Kidney capillary endothelial cell (primary cell): ENCODE measurements at places on chromosomes 1 and 21.

GRCh38 chr1:165753934-165754333 is 14.7 kb downstream of the TMCO1 start:
- no peak for DNase-seq

GRCh38 chr1:26027716-26028489 is 6.3 kb downstream of the EXTL1 start:
- DNase-seq: no peak

GRCh38 chr21:45971616-45972352 is 9.8 kb upstream of the COL6A1 start:
- DNase-seq: no peak

DNA sequence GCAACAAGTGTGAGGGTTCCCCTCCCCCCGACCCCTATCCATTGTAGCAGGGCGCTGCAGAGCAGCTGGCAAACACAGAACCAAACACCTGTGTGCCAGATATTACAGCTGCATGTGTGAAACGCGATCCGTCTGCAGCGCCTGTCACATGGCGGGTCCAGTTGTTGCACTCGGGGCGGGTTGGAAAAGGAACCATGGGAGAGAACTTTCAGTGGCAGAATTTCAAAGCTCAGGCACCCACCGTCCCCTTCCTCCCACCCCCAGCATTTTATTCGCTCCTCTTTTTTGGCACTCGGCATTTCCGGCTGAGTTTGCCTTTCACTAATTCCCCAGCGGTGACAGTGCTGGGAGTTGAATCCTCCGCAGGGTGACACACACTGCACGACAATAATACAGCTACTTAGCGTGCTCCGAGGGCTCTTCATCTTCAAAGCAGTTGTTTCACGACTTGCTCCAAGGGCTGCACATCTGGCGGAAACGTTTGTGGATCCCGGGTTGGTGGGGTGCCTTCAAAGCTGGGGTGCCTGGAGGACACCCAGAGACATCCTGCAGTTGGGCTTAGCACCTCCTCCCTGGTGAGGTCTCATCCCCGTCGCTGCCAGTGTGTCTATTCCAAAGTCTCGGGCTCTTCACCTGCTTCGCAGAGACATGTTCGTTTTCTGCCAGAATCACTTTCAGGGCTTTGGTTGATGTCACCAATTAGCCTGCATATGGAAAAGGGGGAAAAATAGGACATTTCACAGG is 180.7 kb downstream of the ZBTB18 start:
- no peak for DNase-seq

DNA sequence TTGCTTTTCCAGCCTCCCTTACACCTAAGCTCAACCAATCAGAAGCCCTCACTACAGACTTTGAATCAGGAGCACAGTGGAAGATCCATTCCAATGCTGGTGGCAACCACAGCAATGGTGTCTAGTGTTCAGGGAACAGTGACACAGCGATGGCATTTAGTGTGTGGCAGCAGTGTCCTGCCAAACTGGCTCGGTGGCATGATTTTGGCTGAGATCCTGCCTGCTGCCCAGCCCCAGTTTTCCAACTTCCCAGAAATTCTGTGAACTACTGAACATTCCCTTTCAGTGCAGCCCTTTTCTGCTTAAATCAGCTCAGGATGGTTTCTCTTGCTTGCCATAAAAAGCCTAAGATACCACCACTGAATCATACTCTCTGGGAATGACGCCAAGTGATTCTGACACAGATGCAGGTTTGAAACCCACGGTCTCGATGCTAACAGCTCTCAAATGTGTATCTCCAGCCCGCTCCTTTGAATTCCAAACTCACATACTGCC is 8.8 kb downstream of the ASAP3 start:
- no peak for DNase-seq

DNA sequence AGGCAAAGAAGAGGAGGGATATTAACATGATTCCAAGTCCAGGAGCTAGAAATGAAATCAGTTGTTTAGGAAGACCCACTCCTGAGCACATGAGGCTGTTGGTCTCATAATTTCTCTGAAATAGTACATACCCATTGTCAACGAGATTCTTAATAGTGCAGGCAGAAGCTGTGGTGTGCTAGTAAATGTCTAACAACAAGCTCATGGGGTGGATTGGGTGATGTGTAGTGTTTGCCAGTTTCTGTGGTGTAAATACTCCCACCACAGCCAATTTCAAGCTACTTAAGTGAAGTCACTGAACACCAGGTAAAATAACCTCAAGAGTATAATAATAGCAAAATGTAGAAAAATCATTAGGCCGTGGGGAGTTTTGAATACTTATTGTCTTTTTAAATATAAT is 42.0 kb downstream of the SYF2 start:
- DNase-seq: no peak

GRCh38 chr1:234975122-234975940 is 153.3 kb downstream of the TOMM20 start:
- peak; percentile 75 for DNase-seq

- no peak for DNase-seq
Observed at GRCh38 chr1:185069202-185069772, 23.9 kb downstream of the RNF2 start.

DNA sequence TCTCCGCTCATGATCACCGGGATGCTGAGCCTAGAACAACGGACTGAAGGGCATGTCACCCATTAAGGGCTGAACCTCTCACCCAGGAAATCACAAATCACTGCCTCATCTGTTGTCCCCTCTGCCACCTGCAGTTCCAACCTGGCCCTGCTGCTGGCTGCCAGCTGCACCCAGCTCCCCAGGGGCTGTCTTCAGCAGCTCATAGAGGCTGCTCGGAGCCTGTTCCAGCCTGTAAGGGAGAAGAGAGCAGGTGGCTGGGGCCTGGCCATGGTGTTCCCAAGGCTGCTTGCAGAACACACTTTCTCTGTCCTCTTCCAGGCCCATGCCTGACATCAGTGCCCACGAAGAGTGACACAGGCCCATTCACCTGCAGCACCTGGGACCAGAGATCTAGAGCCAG is 44.5 kb upstream of the DISP3 start:
- no peak for DNase-seq

DNA sequence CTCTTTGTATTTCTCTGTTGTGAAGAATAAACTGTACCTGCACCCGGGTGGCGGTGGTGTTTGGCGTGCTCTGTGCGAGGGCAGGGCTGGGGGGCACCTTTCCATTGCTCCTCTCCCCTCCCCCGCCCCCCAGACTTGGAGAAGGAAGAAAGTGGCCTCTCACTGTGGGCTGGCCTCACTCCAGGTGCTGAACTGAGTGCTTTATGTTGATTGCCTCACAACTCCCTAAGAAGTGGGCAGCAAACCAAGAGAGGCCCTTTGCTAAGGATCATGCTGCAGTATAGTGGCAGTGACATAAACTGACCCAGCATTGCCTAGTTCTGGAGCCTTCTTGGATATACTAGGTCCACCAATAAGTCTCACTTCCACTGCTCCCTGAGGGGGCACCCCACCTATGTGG is 20.2 kb downstream of the A3GALT2 start:
- DNase-seq: no peak

DNA sequence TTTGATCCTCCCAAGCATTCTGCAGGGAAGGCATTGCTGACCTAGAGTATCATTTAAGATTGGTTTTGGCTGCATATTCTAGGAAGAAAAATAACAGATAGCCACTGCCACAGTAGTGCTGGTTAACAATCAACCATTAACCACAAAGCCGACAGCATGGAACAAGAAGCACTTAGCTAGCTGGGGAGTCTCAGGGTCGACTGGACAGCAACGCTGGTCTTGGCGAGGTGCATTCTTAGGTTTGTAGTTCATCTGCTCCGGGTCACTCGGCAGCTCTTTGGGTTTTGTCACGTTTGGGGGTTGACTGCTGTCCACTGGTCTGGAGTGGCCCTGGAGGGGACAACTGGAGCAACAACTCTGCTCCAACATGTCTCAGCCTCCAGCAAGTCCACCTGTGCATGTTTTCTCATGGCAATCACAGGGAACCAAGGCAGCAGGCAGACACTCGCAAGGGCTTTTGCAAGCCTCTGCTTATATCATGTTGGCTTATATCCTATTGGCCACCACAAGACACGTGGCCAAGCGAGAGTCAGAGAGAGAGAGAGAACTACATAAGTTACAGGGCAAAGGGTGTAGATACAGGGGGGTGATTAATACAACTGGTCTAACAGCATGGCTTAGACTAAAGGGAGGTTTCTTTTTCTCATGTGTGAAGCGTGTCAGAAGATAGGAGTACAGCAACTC is 99.5 kb downstream of the LACTBL1 start:
- DNase-seq: no peak

DNA sequence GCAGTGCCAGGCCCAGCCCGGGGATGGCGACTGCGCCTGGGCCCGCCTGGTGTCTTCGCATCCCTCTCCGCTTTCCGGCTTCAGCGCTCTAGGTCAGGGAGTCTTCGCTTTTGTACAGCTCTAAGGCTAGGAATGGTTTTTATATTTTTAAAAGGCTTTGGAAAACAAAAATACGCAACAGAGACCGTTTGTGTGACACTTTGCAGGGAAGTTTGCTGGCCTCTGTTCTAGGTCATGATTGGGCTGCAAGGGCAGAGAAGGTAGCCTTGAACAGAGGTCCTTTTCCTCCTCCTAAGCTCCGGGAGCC is 719 bp downstream of the SOD1 start:
- DNase-seq: no peak

- DNase-seq: no peak
Observed at GRCh38 chr1:94309216-94309615, 71.8 kb upstream of the ARHGAP29 start.

DNA sequence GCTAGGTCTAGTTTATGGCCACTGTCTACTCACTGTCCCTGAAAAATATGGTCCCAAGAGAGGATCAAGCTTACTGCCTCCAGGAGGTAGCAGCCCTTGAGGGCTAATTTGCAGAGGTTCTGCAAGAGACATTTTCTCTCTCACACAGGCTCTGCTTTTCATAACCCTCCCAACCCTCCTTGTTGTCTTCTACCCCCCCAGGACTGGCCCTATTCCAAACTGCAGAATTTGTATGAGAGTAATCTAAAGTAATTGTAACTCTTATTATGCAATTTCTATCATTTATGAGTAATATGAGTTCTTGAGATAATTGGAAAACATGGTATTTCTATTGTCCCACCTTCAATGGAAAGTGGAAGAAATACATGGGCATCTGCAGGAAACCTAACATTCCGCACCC is 70.4 kb upstream of the CD55 start:
- DNase-seq: no peak

GRCh38 chr21:39984286-39984991 is 117.2 kb downstream of the PCP4 start:
- DNase-seq: no peak
